ENCODE measurements at places on chromosomes 6 and 20.

- DNase-seq, result no peak
Observed at GRCh38 chr20:34951652-34952051, 4.0 kb downstream of the GSS start.

- no peak for DNase-seq
Observed at GRCh38 chr6:2891768-2892170, 11.3 kb downstream of the SERPINB9 start.

- DNase-seq, result no peak
Observed at GRCh38 chr6:112017169-112017568, 36.7 kb upstream of the CCN6 start.

DNA sequence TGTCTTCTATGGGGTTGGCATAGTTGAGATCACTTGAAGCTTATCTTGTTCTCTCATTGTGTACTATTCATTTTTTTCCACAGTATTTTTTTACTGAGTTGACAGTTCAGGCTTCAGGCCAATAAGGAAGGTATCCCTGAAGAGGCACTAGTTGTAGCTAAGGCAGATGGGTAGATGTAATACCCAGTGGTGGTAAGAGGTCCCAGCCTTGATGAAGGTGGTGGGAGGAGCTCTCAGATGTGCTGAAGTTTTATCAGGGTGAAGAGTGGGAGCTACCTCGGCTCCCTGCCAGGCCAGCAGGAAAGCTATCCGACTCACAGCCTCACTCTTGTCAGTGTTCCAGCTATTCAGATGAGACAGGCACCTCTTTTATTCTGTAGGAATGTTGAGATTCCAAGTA lies 87.7 kb upstream of the UFL1 start:
- no peak for DNase-seq

- no peak for DNase-seq
Observed at GRCh38 chr6:28323813-28324424, 12.0 kb downstream of the ZSCAN31 start.

DNA sequence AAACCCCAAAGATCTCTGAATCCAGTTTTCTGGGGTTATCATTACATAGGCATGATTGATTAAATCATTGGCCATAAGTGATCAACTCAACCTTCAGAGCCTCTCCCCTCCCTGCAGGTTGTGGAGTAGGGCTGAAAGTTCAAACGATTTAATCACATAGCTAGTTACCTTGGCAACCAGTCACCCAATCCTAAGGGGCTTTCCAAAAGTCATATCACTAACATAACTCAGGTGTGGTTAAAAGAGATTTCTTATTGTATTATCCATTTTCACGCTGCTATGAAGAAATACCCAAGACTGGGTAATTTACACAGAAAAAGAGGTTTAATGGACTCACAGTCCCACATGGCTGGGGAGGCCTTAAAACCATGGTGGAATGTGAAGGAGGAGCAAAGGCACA lies 935.1 kb upstream of the SLC35B3 start:
- no peak for DNase-seq

GRCh38 chr6:154767003-154767723 lies 33.9 kb downstream of the SCAF8 start:
- no peak for DNase-seq

DNA sequence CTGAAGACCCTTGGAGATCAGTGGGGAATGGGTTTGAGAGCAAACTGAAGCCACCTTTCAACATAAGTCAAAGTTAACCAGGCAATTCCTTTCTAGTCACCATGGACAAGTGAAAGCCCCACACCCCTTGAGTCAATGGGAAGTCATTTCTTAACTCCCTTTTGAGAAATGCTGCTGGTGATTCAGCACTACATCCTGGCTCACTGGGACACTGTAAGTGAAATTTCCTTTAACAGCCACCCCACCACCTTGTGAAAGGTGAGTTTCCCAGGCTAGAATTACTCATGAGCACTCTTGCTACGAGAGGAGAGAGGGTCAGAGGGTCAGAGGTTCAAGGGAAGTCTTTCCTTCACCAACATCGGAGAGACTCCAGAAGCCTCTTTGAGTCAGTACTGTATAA lies 93.3 kb upstream of the MARCKS start:
- DNase-seq, result no peak

GRCh38 chr6:108294297-108294726 lies 542 bp upstream of the AFG1L start:
- no peak for DNase-seq

- no peak for DNase-seq
Observed at GRCh38 chr6:134920422-134920821, 29.5 kb downstream of the ALDH8A1 start.

- no peak for DNase-seq
Observed at GRCh38 chr6:21947731-21948386, 349.0 kb downstream of the PRL start.

DNA sequence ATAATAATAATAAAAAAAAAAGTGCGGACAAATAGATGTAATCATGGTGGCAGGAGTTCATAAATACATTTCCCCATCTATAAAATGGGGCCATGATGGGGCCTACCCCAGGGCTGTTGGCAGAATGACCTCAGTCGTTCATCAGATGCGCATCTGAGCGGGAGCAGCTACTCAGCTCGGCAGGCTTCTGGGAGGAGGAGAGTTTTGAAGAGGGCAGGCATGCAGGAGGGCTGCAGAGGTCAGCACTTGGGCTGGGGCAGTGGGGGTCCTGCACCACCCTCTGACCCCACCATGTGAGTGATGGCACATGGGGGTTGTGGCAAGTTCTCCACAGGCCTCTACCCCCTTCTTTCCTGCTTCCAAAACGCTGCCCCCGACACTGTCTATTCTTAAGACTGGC lies 373.5 kb downstream of the ZFAND3 start:
- DNase-seq, result no peak

DNA sequence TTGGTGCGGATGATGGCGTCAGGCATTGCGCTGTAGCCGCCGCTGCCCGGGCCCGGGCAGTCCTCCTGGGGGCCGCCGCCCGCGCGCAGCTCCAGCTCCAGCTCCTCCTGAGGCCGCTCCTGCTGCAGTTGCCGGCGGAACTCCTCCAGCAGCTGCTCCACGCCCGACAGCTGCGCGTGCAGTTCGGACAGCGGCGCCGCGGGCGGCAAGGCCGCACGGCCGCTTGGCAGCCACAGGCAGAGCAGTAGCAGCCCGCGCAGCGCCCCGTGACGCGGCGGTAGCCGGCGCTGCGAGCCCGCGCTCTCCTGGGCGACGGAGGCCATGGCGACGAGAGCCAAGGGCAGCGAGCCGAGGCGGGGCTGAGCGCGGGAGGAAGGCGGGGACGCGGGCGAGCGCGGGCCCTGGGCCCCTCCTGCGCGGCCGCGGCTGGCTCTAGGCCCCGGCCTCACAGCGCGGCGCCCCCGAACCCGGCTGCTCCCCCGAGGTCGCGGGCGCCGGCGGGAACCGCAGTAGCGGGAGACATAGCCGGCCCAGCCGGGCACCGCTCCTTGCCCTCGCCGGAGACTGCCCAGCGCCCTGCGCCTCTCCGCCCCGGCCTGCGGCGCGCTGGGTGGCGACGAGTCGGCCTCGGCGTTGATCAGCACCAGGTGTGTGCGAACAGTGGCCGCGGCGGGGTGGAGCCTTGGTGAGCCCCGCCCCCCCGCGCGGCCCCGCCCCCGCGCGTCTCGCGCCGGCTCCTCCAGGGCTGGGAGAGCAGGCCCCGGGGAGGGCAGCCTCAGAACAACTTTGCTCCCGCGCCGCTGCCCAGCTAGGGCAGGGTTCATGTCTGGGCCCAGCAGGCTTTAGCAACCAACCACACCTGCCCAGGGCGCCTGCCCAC lies at the start of gene LRP11:
TSS of gene LRP11 (minus strand) at position 662 of the 880 bp plus-strand sequence. CDS start at position 323, 339 bp downstream.
- peak; percentile 93 for DNase-seq

DNA sequence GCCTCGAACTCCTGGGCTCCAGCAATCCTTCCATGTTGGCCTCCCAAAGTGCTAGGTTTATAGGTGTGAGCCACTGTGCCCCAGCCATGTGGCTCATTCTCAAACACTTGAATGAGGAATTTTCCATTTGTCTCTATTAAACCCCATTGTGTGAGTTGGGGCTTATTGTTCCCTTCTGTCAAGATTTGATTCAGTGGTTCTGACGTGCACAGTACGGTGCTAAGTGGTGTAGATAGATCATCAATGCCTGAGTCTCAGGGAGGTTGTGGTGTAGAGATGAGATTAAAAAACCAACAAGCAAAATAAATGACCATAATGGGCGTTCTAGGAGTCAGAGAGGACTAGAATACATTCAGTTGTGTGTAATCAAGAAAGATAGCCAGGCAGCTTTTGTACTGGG lies 335.6 kb downstream of the PRL start:
- DNase-seq, result peak; percentile 28

DNA sequence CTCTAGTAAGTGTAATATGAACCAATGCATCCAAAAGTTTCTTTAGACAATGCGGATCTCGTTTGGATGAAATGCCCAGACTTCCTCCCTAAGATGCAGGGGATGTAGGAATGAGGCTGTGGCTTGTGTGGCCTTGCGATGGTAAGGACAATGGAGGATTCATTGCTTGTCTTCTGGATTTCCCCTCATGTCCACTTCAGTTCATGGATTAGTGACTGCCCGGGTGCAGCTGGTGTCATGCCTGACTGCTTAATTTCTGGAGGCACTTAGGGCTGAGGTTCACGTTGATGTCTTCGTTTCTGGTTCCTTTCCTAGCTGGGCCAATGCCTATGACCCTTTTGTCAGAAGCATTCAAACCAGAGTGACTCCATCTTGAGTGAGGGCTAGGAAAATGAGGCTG lies 93.8 kb downstream of the SCP2D1 start:
- DNase-seq, result no peak

GRCh38 chr6:18100296-18100695 lies 22.2 kb downstream of the NHLRC1 start:
- DNase-seq, result no peak

DNA sequence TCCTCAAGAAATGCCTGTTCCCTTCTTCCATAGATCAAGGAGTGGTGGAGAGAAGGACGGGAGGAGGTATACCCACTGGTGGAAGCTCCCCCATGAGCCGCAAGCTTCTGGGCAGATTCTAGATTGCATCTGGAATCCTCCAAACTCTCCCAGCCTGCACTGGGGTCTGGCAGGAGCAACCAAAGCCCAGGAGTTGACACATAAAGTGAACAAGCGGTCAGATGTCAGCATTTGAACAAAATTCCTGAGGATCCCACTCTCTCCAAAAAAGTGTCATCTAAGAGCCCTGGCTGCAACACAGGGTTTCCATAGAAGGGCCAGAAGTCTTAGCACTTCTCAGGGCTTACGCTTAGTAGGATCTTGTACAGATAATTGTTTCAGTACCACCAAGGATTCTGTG lies 88.2 kb downstream of the KCNB1 start:
- no peak for DNase-seq

DNA sequence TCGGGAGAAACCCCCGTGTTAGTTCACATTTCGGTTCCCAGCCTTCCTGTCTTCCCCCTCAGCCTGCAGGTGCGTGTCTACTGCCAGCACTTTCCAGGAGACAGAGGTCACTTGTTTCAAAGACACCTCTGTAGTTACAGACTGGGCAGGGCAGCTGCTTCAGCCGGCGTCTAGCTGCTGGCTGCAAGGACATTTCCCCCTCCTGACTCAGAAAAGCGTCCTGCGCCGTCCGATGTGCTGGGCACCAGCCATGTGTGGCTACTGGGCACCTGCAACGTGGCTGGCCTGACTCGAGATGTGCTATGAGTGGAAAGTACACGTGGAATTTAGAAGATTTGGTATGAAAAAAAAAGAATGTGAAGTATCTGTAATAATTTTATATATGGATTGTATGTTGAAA lies 37.6 kb downstream of the RRBP1 start:
- no peak for DNase-seq

GRCh38 chr6:169155481-169155880 lies 98.2 kb downstream of the THBS2 start:
- no peak for DNase-seq

DNA sequence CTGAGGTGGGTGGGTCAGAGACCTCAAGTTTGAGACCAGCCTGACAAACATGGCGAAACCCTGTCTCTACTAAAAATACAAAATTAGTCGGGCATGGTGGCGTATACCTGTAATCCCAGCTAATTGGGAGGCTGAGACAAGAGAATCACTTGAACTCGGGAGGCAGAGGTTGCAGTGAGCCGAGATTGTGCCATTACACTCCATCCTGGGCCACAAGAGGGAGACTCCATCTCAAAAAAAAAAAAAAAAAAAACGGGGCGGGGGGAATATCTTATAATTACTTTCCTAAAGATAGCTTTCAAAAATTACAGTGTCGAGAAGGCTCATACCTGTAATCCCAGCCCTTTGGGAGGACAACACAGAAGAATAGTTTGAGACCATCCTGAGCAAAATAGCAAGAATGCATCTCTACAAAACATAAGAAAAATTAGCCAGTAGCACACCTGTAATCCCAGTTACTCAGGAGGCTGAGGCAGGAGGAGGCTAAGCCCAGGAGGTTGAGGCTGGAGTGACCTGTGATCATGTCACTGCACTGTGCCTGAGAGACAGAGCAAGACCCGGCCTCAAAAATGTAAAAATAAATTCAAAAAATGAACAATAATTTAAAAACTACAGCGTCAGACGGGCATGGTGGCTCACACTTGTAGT lies 25.8 kb downstream of the CBFA2T2 start:
- DNase-seq, result no peak

GRCh38 chr6:39876111-39876510 lies 58.2 kb downstream of the MOCS1 start:
- DNase-seq, result no peak

- DNase-seq, result no peak
Observed at GRCh38 chr20:63787302-63787701, 43.8 kb downstream of the ZBTB46 start.

DNA sequence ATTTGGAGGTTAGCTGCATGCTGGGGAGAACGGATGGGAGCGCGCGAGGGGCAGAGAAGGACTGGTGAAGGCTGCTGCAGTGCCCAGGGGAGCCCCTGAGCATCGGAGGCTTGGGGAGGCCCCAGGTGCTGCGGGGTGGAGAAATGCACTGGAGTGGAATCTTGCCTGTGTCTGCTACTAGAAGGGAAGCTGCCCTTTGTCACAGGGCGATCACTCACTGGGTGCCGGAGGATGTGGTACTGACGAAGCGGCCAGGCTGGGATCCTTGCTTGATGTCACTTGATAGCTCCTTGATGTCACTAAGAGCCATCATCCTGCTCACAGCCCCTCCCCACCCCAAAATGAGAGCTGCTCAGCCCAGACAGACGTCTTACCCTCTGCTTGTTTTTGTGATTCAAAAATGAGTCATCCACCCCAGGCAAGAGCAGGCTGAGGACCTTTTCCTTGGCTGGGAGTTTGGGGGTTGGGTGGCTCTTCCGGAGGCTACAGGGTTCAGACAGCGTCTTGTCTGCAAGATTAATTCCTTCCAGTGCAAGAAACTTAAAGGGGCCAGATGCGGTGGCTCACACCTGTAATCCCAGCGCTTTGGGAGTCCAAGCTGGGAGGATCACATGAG lies 62.6 kb upstream of the PMEPA1 start:
- no peak for DNase-seq

Data from NCI-H774 (cell line).